ENCODE measurements at places on chromosomes 6 and 20. TPM values are rescaled to one million over a fixed set of nuclear protein-coding genes. Genes with fewer than 3 reads are reported as not detected.

Gene TINAG
- polyA plus RNA-seq: not detected

Gene TGM3
- polyA plus RNA-seq: not detected

Gene GJA1
- polyA plus RNA-seq: not detected

Gene BHLHE23
- not detected for polyA plus RNA-seq

Gene RTF2
- polyA plus RNA-seq: 29.5 TPM

Gene RIMS1
- not detected for polyA plus RNA-seq

Gene IYD
- not detected for polyA plus RNA-seq

Gene RIPOR2
- 300 TPM for polyA plus RNA-seq

Gene KIAA0408
- polyA plus RNA-seq: 0.58 TPM

Gene EDN1
- polyA plus RNA-seq: 1.4 TPM

Gene GNL1
- polyA plus RNA-seq: 36.0 TPM

Gene BPIFB4
- polyA plus RNA-seq: not detected

Gene ETV7
- polyA plus RNA-seq: 2.0 TPM

Gene EDN3
- 0.04 TPM for polyA plus RNA-seq

Gene PDCD2
- polyA plus RNA-seq: 50.0 TPM

Gene MYB
- polyA plus RNA-seq: 0.46 TPM

Gene EYA4
- not detected for polyA plus RNA-seq

Data from B cell (primary cell).